ENCODE measurements at places on chromosomes 1 and 21.

DNA sequence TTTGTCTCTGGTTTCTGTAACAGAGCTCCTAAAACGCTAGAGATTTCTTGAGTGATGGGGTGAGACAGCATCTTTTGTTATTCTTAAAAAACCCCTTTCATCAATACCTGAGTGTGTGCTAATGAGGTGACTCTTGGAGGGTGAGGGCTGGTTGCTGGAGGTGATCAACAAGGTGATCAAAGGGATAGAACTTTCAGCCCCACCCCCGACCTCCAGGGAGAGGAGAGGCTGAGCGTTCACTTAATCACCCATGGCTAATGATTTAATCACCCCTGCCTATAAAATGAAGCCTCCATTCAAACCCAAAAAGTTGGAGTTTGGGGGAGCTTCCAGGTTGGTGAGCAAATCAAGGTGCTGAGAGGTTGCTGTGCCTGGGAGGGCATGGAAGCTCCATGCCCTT is 175.4 kb downstream of the SLC35F3 start:
- DNase-seq = no peak

GRCh38 chr1:5639106-5639722 is 353.0 kb downstream of the NPHP4 start:
- no peak for DNase-seq

GRCh38 chr1:12178511-12178910 is 11.7 kb downstream of the TNFRSF1B start:
- no peak for DNase-seq

DNA sequence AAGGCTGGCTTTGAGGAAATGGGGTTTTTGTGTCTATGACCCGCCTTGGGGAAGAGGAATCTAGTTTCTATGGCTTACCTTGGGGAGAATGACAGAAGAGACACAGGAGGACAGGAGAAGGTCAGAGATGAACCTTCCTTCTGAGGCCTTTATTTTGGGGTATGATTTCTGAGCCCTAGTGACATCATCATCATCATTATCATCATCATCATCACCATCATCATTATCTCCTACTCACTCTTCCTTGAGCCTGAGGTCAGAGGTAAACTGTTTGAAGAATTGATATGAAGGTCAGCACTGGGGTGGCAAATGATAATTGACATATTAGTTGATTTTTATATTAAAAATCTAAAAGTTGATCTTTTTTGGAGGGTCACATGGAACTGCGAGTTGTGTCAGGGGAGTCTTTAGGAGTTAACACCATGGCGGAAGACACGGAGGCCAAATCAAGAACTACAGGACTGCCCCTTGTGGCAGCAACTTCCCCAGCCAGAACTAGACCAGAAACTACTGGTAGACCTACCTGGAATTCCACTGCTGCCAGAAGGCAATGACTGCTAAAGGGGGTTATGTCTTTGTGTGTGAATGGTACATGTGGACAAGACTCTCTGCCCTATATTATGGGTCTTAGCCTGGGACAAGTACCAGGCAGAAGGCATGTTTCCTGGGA is 49.8 kb upstream of the WLS start:
- no peak for DNase-seq

GRCh38 chr1:153921803-153922075 is 1.0 kb downstream of the GATAD2B start:
- DNase-seq = no peak

Data from activated CD4-positive, alpha-beta T cell treated with anti-CD3 and anti-CD28 coated beads for 1 hour (primary cell).